HFFc6 (cell line): ENCODE measurements at places on chromosomes 2 and 18. TPM values are rescaled to one million over a fixed set of nuclear protein-coding genes. Genes with fewer than 3 reads are reported as not detected.

DNA sequence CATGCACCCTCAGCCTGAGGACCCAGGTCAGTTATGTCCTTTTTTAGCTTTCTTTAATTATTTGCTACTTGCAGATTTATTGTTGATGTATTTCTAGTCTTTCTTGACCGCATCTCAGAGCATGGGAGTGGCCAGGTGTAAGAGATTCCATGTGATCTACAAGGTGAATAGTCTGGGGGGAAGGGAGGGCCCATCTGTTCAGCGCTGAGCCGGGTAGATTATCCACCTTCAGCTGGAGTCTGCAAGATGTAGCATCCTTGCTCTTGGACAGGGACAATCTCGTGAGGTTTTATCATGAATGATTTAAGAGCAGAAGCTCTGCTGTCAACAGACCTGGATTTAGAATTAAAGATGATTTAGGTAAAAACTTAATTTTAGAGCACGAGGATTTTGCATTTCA is 12.0 kb upstream of the DGKD start:
- H3K36me3 ChIP-seq = no peaks in the 10 kb centered on the region
- no peak for DNase-seq
- no peak overlapping the region for H3K4me3 ChIP-seq
- H3K27me3 ChIP-seq = peaks cover 36% of the 10 kb centered on the region
- no peaks in the 10 kb centered on the region for H3K4me1 ChIP-seq

DNA sequence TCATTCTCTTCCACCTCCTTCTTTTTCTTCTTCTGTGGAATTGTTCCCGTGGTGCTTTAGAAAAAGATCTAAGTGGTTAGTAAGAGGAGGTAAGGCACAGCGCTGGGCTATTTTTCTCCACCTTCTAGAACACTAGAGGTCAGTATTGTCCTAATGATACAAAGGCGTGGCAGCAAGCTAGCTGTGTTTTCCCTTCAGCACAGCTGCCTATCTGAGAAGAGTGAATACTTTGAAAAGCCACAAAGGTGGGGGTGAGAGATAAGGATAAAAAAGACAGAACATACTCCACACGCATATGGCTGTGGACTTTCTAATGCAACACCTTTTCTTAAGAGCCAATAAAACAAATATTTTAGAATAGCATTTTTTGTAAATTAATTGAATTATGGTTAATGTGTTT is 2.1 kb downstream of the CNTNAP5 start:
- DNase-seq = peak; percentile 16
- no peaks in the 10 kb centered on the region for H3K36me3 ChIP-seq
- H3K4me1 ChIP-seq = no peaks in the 10 kb centered on the region
- no peak overlapping the region for H3K4me3 ChIP-seq
- H3K27ac ChIP-seq = no peak overlapping the region

GRCh38 chr2:144241801-144242200 is 278.1 kb downstream of the ZEB2 start:
- H3K4me3 ChIP-seq = no peak overlapping the region
- DNase-seq = no peak
- peaks cover 6% of the 10 kb centered on the region; the same call in 1 of the 2 replicates for H3K4me1 ChIP-seq
- no peaks in the 10 kb centered on the region; the same call in 1 of the 2 replicates for H3K36me3 ChIP-seq
- no peak overlapping the region for H3K27ac ChIP-seq

- H3K36me3 ChIP-seq = peaks cover 12% of the 10 kb centered on the region
- no peak overlapping the region for H3K4me3 ChIP-seq
- no peaks in the 10 kb centered on the region; the same call in 1 of the 2 replicates for H3K27me3 ChIP-seq
Measured at GRCh38 chr18:12857991-12858544, 26.0 kb downstream of the PTPN2 start.

DNA sequence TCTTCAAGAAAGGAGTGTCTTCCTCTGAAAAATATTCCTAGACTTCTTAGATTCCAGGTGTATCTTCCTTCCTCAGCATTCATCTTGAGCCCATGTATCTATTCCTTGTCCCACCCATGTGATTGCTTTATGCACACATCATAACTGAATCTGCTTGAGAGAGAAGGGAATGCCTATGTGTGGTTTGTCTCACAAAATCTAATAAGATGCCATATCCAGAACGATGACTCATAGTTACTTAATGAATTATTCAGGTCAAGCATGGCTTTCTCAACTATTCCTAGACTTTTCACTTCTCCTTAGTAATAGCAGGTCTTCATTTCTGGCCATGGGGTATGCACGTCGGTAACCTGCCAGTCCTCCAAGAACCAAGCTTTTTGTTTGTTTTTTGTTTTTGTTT is 121.8 kb downstream of the SETBP1 start:
- no peak overlapping the region for H3K27ac ChIP-seq
- H3K4me1 ChIP-seq = no peaks in the 10 kb centered on the region; the same call in 1 of the 2 replicates
- peaks cover under 1% of the 10 kb centered on the region; the same call in 1 of the 2 replicates for H3K27me3 ChIP-seq
- no peaks in the 10 kb centered on the region; the same call in 1 of the 2 replicates for H3K36me3 ChIP-seq

GRCh38 chr2:141109633-141110032 is 1021.2 kb downstream of the LRP1B start:
- no peaks in the 10 kb centered on the region for H3K4me1 ChIP-seq
- no peak for DNase-seq
- no peaks in the 10 kb centered on the region for H3K36me3 ChIP-seq
- no peaks in the 10 kb centered on the region; the same call in 1 of the 2 replicates for H3K27me3 ChIP-seq

GRCh38 chr2:233080836-233081229 is 20.7 kb downstream of the INPP5D start:
- no peak overlapping the region for H3K4me3 ChIP-seq
- H3K27ac ChIP-seq = no peak overlapping the region
- no peaks in the 10 kb centered on the region for H3K4me1 ChIP-seq
- no peak for DNase-seq

- no peak overlapping the region for H3K4me3 ChIP-seq
- H3K27me3 ChIP-seq = no peaks in the 10 kb centered on the region
- DNase-seq = no peak
- no peaks in the 10 kb centered on the region for H3K36me3 ChIP-seq
Measured at GRCh38 chr2:193153576-193153975, 958.8 kb upstream of the TMEFF2 start.

GRCh38 chr2:53969285-53969967 is 1.4 kb downstream of the PSME4 start:
- H3K36me3 ChIP-seq = peaks cover 33% of the 10 kb centered on the region
- DNase-seq = peak; percentile 65

DNA sequence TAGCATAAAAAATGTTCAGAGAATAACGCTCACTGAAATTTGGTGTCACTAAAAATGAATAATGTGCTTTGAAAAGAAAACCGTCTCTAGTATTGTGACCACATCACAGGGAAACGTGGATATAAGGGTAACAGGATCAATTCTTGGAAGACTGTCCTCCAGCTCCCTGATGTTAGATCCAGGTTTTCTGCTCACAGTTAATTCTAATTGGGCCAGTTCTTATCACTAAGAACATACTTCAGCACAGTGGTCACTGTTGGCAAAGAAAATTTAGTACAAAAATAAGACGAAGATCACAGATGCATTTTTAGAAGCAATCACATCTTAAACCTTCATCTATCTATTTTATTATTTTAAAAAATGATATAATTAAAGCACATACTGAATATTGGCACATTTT is 57.0 kb upstream of the CD226 start:
- peaks cover 9% of the 10 kb centered on the region for H3K4me1 ChIP-seq
- DNase-seq = no peak
- no peaks in the 10 kb centered on the region for H3K27me3 ChIP-seq

DNA sequence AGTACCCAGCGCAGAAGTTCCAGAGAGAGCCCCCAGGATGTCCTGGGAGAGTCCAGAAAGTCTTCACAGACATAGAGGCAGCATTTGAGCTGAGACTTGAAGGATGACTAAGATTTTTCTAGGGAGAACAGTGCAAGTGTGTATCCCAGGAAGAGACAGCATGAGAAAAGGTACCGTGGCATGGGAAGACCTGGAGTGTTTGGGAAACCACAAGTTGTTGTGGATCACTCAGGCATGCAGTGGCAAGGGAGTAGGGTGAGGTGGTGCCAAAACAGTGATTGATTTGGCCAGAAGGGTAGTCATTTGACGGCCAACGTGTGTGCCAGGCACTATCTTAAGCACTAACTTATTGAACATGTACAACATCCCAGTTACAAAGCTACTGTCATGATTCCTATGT is 24.5 kb upstream of the KCNK3 start:
- peaks cover 21% of the 10 kb centered on the region for H3K27me3 ChIP-seq
- no peak overlapping the region for H3K27ac ChIP-seq
- DNase-seq = no peak

DNA sequence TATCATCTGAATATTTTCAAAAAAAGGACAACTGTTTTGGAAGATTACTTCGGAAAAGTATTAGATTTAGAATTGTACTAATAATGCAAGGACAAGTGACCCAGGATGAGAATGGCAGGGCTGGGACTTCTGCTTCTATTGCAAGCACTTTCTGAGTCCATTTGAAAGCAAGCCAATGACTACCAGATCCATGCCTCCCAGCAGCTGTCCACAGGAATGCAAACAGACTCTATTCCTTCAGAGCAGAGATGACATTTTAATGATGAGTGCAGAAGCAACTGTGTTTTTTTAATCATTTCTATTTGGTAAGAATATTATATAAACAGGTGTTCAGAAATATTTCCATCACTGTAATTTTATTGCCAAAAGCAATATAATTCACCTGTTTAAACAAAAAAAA is 456.7 kb downstream of the SOX11 start:
- DNase-seq = no peak
- no peak overlapping the region for H3K4me3 ChIP-seq
- no peaks in the 10 kb centered on the region for H3K4me1 ChIP-seq
- no peaks in the 10 kb centered on the region for H3K27me3 ChIP-seq
- no peak overlapping the region for H3K27ac ChIP-seq
- H3K36me3 ChIP-seq = peaks cover 5% of the 10 kb centered on the region; the same call in 1 of the 2 replicates

GRCh38 chr2:71688530-71688929 is 235.2 kb downstream of the DYSF start:
- H3K4me1 ChIP-seq = no peaks in the 10 kb centered on the region
- H3K4me3 ChIP-seq = no peak overlapping the region
- H3K27me3 ChIP-seq = peaks cover 54% of the 10 kb centered on the region
- no peak overlapping the region for H3K27ac ChIP-seq
- DNase-seq = no peak

DNA sequence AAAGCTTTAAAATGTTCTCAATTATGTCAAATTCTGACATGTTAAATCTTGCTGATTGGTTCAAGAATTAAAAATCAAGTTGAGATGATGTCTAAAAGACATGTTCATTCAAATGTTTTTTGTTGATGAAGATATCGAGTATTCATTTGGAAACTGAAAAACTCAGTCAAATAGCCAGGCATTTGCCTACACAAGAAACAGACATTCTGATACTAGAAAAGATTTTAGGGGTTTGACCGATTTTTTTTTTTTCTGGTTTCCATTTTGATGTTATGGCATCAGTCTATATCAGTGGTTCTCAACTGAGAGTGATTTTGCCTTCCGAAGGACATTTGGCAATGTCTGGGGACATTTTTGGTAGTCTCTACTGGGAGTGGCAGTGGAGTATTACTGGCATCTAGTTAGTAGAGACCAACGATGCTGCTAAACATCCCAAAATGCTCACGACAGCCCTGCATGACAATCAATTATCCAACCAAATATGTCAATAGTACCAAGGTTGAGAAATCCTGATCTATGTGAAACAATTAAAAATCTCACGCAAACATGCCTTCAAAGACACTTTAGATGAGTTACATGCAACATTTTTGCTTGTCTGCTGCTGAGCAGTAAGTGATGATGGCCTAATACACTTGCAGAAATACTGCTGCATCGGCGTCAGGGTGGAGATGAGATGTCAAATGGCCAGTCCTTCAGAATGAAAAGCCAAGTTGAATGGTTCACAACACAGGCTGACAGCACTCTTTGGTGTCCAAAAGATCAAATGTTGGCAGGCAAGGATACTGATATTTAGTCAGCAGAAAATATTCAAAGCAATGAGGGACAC is 12.5 kb downstream of the RASGRP3 start:
- H3K36me3 ChIP-seq = peaks cover 23% of the 10 kb centered on the region
- H3K27me3 ChIP-seq = peaks cover 7% of the 10 kb centered on the region
- no peak overlapping the region for H3K4me3 ChIP-seq
- no peak overlapping the region for H3K27ac ChIP-seq

GRCh38 chr2:174656676-174657176 is 59.1 kb upstream of the WIPF1 start:
- H3K27ac ChIP-seq = no peak overlapping the region
- no peaks in the 10 kb centered on the region; the same call in 1 of the 2 replicates for H3K27me3 ChIP-seq
- H3K4me1 ChIP-seq = peaks cover 18% of the 10 kb centered on the region
- no peak for DNase-seq
- H3K4me3 ChIP-seq = no peak overlapping the region
- H3K36me3 ChIP-seq = peaks cover 31% of the 10 kb centered on the region

DNA sequence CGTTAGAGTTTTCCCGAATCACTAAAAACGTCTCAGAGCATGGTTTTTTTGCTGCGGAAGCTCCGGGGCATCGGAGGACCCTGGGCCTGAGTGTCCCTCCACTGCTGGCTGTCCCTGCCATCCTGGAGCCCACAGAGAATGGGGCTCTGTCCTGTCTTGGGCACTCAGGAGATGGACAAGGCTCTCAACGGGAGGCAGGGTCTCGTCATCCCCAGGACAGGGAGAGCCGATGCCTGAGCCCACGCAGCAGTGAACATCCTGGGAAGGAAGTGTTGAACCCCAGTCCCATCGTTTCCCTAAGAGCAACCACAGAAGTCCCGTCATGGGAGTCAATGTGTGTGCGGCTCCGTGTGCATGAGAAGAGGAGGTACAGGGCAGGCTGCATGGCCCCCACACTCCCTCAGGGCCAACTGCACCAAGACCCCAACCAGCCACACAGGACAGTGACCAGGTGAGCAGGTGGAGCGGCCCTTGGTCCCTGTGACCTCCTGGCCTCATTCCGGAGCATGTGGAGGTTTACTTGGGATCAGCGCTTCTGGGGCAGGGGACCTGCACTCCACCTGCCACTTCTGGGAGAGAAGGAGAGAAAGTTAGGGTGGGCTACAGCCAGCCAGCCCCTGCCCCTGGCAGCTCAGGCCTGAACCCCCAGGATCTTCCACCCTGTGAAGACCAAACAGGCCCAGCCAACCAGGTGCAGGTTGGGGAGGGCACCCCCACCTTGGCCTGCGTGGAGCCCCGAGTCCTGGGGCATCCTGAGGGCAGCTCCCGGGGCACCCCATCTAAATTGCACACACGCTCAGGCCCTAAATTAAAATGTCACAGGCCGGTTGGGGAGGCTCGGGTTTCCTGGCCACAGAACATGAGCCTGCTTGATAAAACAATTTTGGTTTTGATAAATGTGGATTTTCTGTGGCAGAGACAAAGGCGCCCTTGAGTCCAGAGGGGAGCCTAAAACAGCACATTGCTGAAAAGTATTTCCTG is 3.1 kb upstream of the SNED1 start:
- no peak overlapping the region for H3K27ac ChIP-seq
- peaks cover 4% of the 10 kb centered on the region for H3K27me3 ChIP-seq
- DNase-seq = no peak
- H3K4me3 ChIP-seq = no peak overlapping the region
- peaks cover 11% of the 10 kb centered on the region for H3K4me1 ChIP-seq

GRCh38 chr2:78408795-78409118 is 616.7 kb upstream of the REG3G start:
- no peak for DNase-seq
- no peaks in the 10 kb centered on the region for H3K27me3 ChIP-seq
- no peak overlapping the region for H3K4me3 ChIP-seq
- no peaks in the 10 kb centered on the region for H3K36me3 ChIP-seq

The KCNIP3 gene
- total RNA-seq = 0.56 to 2.3 TPM (median 1.8 TPM) in 3 replicates

The MERTK gene
- total RNA-seq = 0.05 TPM in 1 of 2 replicates, not detected in the other

The CAPN13 gene
- not detected in 3 replicates for total RNA-seq

The NYAP2 gene
- total RNA-seq = not detected in 3 replicates

The NT5C1B gene
- not detected in 3 replicates for total RNA-seq

The ALPP gene
- total RNA-seq = not detected in 2 replicates

The KRTCAP3 gene
- 0.87 to 1.1 TPM (median 1.0 TPM) in 3 replicates for total RNA-seq
